ENCODE measurements at places on chromosomes 12 and 14.

- no peak for DNase-seq
Observed at GRCh38 chr12:106297681-106298080, 4.9 kb upstream of the TCP11L2 start.

DNA sequence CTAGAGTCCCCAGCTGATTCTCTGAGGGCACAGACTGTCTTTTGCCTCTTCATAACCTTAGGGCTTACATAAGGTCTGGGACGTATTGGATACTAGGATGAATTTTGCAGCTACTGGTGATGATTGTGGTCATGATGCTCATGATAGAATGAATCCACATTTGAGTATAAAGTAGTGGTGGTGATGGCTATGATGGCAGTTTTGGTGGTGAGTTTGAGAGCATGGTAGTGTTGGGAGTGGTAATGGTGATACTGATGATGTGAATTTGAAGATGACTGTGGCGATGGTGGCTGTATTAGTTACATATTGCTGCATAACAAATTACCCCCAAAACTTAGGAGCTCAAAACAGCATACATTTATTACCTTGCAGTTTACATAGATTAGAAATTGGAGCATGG lies 14.1 kb upstream of the ASIC1 start:
- no peak for DNase-seq

DNA sequence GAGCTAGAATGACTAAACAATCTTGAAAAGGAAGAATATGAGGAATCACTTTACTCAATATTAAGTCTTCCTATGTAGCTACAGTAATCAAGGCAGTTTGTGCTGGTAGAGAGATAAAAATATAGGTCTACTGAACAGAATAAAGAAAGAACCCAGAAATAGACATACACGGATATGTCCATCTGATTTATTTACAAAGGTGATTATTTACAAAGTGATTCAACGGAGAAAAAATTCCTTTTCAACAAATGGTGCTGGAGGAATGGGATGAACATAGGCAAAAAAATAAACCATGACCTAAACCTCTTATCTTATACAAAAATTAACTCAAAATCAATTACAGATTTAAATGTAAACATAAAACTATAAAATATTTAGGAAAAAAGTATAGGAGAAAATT lies 36.6 kb downstream of the TAOK3 start:
- DNase-seq = no peak

DNA sequence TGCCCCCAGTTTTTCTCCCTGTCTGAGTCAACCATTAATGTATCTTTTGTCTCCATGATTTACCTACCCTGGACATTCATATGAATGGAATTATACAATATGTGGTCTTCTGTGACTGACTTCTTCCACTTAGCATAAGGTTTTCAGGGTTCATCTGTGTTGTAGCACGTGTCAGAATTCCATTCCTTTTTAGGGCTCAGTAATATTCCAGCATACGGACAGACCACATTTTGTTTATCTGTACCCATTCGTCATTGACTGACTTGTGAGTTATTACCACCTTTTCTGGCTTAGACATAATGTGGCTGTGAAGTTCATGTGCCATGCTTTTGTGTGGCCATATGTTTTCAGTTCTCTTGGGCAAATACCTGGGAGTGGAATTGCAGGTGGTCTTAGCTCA lies 37.9 kb downstream of the TSPAN9 start:
- DNase-seq = no peak

GRCh38 chr14:72980863-72981262 lies 46.0 kb downstream of the ZFYVE1 start:
- DNase-seq = no peak

DNA sequence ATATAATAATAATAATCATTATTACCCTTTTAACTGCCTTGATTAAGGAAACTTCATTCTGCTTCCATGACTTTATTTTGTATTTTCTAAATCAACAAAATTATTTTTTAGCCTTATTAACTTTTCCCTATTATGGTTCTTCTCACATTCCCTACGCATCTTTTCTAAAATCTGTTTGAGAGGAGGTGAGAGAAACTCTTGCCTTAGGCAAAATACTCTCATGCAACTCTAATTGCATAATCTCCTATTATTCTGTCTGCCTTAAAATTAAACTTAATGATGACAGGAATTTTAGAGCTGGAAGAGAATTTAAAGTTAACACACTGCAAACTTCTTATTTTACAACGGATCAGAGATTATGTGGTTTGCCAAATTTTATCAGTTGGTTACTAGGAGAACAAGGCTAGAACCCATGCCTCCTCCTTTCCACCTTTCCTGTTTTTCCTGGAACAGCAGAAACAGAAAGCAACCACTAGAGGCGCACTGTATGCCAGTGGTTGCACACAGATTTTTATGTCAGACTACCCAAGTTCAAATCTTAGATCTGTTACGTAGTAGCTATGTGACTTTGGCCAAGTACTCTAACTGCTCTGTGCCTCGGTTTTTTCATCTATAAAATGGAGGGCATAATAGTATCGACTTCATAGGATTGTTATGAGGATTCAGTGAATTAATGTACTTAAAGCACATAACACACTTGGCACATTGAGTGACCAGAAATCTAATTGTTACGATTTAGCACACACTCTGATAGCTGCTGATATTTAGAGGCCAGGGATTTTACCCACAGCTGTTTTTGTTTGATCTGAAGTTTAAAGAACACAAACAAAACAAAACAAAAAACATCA lies 4.3 kb upstream of the BRMS1L start:
- no peak for DNase-seq

GRCh38 chr12:120855823-120856588 lies 48.2 kb downstream of the SPPL3 start:
- no peak for DNase-seq

DNA sequence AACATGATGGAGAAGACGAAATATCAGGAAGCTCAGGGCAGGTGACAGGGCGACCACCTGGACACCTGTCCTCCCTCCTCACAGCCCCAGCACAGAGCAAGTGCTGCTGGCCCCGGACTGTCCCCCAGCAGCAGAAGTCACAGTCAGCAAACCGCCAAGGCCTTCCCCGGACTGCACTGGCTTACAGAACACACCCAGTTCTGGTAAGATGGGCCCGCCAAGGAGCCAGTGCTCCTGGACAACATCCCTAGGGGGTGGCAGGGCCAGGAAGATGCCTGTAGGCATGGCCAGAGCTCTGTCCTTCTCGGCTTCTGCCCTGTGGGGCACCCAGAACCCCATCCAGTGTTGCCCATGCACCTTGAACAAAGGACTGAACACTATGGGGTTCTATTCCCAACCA lies 77.9 kb downstream of the BCL11B start:
- DNase-seq = no peak

GRCh38 chr12:111406474-111407376 lies 1.0 kb downstream of the SH2B3 start:
- DNase-seq = peak; percentile 63

GRCh38 chr12:78787576-78787975 lies 77.0 kb upstream of the SYT1 start:
- no peak for DNase-seq

- no peak for DNase-seq
Observed at GRCh38 chr12:33529810-33530209, 90.2 kb upstream of the SYT10 start.

- no peak for DNase-seq
Observed at GRCh38 chr12:59007620-59008019, 87.3 kb upstream of the LRIG3 start.

DNA sequence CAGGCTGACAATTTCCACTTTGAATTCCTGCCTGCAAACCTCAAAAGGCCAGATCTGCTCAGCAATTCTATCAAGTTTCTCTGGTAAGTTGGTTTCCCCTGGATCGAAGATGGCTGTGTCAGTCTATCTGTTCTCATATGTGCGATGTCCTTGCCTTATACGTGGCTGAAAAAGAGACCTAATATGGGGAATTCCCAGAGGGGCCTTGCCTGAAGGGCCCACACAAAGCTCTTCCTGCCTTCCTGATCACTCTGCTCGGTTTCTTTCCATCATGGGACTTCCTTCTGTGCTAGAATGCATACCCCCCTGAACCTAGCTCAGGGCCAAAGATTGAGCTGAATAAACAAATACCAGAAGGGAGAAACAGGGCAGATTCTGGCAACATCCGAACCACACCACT lies 13.2 kb downstream of the TCL1B start:
- no peak for DNase-seq

GRCh38 chr12:8482571-8483061 lies 26.9 kb downstream of the CLEC6A start:
- no peak for DNase-seq

GRCh38 chr14:103216857-103217256 lies 93.6 kb downstream of the TNFAIP2 start:
- no peak for DNase-seq

DNA sequence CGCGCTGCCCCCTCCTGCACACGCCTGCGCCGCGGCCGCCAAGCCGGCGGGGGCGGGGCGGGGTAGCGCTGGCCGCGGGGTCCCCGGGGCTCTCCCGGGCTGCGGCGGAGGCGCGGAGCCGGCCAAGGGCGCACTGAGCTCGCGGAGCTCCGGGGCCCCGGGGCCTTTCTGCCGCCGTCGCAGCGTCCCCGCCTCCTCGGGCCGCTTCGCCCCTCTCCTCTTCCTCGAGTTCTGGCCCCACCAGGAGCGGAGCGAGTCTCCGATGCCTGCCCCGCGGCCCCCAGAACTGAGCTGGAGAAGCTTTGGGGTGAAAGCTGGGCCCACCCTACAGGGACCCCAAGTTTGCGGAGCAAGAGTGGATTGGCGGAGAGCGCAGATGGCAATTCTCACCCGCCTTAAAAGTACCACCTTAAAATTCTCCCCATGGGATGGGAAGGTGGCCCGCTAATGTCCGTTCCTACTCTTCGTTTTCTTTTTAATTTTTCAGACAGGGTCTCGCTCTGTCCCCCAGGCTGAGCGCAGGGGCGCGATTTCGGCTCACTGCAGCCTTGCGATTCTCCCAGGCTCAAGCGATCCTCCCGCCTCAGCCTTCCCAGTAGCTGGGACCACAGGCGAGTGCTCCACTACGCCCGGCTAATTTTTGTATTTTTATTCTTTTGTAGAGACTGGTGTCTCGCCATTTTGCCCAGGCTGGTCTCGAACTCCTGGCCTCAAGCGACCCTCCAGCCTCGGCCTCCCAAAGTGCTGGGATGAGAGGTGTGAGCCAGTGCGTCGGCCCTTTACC lies 129.6 kb downstream of the NDUFA12 start:
- no peak for DNase-seq

GRCh38 chr14:47466916-47467315 lies 208.5 kb downstream of the MDGA2 start:
- no peak for DNase-seq

GRCh38 chr14:68377459-68377858 lies 415.4 kb downstream of the ZFP36L1 start:
- no peak for DNase-seq

- no peak for DNase-seq
Observed at GRCh38 chr12:6547987-6548386, 7.9 kb downstream of the IFFO1 start.

DNA sequence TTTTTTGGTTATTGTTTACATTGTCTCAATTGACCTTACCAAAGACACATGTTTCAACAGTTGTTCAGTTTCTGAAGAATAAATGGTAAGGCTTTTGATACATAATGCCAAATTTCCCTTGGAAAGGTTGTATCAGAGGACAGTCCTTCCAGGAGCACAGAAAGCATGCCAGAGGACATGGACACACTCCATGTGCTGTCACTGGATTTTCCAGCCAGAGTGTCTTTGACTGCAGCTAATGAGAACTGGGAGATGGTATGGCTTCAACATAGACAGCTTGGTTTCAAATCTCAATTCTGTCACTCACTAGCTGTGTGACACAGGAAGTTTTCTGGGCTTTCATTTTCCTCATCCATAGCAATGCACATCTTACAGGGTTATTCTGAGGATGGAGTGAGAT lies 20.6 kb downstream of the NTS start:
- DNase-seq = no peak

DNA sequence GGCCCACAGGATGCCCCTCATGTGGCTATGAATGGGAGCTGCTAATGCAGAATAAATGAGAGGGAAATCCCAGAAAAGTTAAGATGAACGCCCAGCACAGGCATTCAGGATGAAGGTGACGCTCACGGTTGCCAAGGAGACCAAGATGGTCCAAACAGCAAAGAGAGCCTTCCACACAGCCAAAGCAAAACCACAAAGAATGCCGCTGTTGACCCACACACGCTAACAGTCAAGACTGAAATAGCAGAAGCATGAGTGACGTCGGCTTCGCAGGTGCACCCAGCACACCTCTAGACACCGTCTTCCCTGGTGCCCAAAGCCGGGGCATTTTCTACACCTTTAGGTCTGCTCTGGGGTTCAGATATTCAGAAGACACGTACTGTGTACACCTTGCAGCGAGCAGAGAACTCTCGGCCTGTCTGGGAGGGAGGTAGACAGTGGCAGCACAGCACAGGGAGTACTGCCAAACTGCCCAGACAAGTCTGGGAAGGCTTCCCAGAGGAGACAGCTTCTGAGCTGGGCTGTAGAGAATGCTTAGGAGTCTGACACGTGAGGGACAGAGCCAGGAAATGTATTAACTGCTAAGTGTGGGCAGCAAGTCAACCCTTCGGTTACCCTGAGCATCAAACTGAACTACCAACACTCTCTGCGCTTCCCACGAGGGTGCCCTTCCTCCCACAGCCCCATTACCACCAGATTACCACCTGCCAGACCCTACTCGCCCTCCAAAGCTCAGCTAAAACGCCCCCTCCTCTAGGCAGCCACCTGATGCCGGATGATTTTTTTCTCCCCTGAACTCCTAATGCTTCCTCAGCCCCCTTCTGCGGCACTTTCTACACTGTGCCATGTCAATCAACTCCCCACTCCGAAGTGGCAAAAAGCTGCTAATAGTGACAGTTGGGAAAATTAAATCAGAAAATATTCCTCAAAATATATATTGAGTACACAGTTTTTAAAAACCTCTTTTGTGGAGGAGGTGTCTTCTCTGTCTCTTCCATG lies 50.1 kb downstream of the CCDC88C start:
- peak; percentile 63 for DNase-seq

- no peak for DNase-seq
Observed at GRCh38 chr12:56716458-56716857, 8.6 kb downstream of the NACA start.

DNA sequence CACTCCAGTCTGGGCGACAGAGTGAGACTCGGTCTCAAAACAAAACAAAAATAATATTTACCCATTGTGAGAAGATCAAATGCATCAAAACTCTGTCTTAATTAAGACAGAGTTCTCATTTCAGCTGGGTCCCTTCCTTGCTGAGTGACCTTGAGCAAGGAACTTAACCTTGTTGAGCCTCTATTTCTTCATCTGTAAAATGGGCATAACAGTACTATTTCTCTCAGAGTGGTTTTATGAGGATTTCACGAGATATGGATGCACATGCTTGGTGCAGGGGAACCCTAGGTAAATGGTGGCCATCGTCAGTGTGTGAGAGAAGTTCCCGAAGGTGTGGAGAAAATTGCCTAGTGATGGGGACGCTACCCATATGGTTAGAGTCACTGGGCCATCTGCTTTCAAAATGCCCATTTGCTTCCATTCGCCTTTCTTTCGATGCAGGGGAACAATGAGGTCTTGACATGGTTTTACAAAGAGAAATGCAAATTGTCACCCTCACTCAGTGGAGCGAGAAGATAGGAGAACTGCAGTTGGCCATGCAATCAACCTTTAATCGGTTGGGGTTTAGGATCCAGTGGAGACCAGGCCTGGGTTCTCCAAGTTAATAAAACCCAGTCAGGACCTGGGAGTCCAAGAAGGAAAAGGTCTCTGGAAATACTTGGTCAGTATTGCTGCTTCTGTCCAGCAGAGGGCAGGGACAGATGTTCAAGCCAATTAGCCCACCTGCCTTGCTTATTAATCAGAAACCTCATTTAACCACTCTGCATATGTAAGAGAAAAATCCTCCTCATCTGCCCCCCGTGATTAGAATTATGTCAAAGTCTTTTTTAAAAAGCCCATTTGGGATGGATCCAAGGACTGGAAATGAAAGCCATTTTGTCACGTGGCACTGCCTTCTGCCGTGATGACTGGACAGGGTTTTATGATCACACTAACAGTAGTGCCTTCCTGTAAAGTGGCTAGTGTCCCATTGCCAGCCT lies 37.2 kb downstream of the CFAP251 start:
- DNase-seq = no peak
